ENCODE measurements at places on chromosomes 1 and 21.

- DNase-seq = peak; percentile 0
These were observed 1561.5 kb downstream of the MRPL39 start for GRCh38 chr21:24045775-24046215.

- DNase-seq = no peak
These were observed 95.0 kb downstream of the ASTN1 start for GRCh38 chr1:177069490-177069889.

- DNase-seq = peak; percentile 55
These were observed 8.6 kb upstream of the CALML6 start for GRCh38 chr1:1906185-1907097.

GRCh38 chr1:67479146-67479891 lies 49.1 kb upstream of the SERBP1 start:
- DNase-seq = peak; percentile 14

- DNase-seq = peak; percentile 76
These were observed 99.4 kb downstream of the KCNJ15 start for GRCh38 chr21:38355992-38356781.

- no peak for DNase-seq
These were observed 11.0 kb downstream of the JAK1 start for GRCh38 chr1:64955097-64956009.

DNA sequence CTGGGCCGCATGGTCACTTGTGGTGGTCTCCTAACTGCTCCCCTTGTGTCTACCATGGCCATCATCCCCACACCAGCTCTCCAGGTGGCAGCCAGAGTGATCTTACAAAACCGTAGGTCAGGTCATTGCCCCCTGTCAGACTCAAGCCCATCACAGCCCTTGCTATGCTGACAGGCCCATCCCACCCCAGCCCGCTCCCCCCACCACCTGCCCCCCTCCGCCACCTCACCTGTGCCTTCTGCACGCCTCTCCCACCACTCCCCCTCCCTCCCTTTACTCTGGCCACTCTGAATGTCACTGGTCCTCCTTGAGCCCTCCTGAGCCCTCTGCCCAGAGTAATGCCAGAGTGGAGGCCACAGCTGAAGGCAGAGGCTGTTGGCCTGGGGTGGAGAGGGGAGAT lies 28.5 kb downstream of the TEX35 start:
- DNase-seq = no peak

DNA sequence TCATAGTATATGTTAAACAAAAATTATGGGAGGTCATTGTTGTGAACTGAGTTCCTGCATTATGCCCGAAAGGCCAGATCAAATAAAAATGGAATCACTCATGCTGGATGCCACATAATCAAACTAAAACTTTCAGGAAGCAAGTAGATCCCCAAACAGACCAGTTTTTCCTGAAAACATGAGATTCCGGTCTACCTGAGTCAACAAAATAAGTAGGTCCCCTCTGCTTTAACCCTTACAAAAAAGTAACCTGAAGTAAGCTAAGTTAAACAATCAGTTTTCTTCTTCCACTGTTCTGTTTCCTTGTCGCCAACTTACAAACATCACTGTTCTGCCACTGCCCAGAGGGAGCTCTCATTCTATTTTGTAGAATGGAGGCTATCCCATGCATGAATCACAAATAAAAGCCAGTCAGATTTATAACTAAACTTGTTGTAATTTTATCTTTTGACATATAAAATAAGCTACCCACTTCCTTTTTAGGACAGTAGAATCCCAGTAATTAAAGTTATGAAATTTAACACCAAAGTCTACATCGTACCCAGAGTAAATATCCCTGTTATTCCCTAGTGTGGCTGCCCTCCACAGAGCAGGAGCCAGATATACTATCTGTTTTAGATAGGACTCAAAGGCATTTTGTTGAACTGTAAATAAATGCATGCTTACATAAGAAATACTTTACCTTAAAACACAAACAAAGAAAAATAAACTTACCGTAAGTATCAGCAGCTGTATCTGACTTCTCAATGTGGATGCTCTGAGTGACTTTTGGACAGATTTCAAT lies 149.4 kb downstream of the TIAM1 start:
- DNase-seq = no peak

DNA sequence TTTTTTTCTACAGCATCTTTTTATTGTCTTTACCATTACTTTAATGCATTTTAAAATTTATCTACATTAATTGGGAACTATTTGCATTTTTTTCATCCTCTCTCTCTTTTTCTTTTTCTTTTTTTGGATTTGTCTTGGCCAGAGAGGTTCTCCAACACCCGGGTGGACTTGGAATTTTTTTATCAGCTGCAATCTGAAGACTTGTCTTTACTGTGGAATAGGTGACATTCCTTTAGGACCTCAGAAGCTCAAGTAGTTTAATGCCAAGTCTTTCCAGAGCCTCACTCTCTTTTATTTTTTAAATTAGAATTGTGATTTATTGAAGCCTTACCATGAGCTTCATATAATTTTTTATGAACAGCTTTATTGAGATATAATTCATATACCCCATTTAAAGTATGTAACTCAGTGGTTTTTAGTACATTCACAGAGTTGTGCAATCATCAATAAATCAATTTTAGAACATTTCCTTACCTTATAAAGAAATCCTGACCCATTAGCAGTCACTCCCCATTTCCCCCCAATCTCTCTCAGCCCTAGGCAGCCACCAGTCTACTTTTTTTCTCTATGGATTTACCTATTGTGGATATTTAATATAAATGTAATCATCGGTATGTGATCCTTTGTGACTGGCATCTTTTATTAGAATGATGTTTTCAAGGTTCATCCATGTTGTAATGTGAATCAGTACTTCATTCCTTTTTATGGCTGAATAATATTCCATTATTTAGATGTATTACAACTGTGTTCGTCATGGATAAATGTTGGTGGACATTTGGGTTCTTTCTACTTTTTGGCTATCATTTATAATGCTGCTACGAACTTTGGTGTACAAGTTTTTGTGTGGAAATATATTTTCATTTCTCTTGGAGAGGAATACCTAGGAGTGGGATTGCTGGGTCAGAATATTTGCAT lies 6.2 kb downstream of the TUFT1 start:
- DNase-seq = no peak

DNA sequence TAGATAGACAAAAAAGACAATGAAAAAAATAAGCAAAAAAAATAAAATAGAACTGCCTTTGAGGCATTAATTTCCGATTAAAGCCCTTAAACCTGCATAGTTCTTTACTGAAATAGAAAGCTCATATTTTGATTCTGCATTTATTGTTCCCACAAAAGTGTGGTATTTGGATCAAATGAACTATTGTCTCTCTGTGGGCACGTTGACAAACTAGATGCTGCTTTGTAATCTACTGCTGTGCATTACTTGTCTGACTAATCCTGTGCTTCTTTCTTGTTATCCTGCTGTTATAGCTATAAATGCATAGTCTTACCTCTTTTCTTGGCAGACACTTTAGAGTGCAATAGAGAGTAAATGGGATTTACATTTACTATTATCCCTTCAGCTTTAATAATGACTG lies 31.4 kb upstream of the SLC35D1 start:
- DNase-seq = no peak

DNA sequence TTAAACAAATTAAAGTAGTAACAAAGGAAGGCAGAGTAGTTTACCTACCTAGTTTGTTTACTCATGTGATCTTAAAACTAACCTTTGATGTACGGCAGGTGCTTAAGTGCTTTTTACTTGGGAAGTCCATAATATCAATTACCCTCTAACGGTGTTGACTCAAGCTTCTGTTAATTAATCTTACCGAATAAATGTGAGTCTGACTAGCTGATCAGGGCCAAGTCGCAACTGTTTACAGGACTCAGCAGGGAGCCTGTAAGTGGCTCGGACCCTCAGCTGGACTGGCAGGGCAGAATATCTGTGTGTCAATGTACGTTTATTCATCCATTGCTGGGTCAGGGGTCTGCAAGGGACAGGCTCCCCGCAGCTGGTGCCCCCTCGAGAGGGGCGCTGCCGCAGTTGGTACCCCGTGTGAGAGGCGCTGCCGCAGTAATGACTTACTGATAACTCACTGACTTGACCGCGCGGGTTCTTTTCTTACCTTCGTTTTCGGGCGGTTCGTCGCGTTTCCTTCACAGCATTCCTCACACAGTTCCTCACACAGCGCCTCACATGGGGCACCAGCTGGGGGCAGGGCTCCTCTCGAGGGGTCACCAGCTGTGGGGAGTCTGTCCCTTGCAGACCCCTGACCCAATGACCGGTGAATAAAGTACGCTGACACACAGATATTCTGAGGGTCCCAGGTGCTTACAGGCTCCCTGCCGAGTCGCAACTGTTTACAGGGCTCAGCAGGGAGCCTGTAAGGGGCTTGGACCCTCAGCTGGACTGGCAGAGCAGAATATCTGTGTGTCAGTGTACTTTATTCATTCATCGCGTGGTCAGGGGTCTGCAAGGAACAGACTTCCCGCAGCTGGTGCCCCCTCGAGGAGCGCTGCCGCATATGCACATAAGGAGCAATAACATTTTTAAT lies 3.0 kb downstream of the FMO1 start:
- peak; percentile 7 for DNase-seq
